ENCODE measurements at places on chromosomes 2 and 18.

- DNase-seq, result no peak
Observed at GRCh38 chr18:44638034-44638540, 42.6 kb upstream of the SETBP1 start.

DNA sequence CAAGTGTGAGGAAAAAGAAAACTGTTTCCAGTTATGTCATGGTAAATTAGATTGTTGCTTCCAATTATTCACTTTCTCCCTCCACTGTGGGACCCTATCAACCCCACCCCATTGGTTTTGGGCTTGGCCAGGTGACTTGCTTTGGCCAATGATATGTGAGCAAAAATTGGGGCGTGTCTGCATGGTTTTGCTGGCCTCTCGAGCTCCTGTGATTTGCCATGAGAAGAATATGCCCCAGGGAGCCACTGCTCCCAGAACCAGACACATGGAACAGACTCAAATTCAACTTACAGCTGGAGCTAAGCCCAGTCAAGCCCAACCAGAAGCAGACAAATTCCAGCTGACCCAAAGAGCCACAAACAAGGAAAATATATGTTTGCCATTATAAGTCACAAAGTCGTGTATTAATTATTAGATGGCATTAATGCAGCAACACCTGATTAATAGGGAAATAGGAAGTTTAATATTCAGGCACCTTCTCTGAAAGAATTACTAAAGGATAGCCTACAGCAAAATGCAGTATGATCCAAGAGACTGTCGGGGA is 248.9 kb downstream of the ANAPC1 start:
- peak; percentile 54 for DNase-seq

GRCh38 chr2:22894761-22895160 is 490.2 kb upstream of the KLHL29 start:
- no peak for DNase-seq

DNA sequence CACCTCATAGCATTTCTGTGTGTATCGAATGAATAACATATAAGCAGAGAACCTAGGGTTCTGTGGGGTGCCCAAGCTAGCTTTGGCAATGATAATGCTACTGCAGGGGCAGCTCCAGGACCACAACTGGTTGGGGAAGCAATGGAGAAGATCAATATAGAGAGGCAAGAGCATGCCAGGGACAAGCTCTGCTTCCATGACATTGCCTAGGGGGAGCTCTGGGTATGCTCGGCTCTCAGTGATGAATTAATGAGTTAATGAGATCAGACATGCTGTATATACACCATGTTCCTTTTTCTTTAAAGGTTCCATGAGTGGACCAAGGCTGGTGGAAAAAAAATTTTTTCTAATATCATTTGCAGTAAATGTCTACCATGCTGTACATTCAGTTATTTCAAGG is 618.4 kb downstream of the BCL11A start:
- DNase-seq, result no peak

DNA sequence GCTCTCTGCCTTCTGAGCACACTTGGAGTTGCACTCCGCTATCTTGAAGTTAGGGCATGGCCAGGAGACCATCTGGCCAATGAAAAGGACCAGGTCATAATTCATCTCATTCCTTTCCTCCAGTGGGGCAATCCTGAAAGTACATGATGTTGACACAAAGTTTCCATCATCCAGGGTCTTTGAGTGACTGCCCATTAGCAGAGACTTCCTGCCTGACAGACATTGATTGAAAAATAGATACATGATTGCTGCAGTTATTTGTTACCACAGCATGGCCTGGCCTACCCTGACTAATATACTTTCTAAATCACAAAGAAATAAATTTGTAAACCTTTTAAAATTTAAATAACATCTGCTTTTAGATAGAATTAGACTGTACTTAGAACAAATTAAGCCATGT is 50.0 kb upstream of the SCG2 start:
- DNase-seq, result no peak

DNA sequence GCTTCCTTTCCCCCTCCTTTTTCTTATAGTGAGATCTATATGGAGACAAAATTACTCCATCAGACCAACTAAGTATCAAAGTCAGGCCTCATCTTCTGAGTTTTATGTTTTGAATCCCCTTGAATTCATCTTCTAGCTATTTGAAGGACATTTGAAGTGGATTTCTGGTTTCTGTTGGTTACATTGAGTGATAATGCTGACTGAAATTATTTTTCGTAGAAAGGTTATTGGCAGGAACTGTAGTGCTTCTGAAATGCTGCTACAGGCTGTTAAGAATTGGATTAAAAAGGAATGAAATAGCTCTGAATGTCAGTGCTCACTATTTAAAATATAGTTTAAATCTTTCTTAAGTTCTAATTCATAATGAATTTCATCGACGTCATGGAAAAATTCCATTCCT is 361.0 kb upstream of the TMEFF2 start:
- no peak for DNase-seq

- DNase-seq, result no peak
Observed at GRCh38 chr18:77023102-77023782, 109.3 kb downstream of the MBP start.

- no peak for DNase-seq
Observed at GRCh38 chr2:39659765-39660611, 5.7 kb upstream of the TMEM178A start.

DNA sequence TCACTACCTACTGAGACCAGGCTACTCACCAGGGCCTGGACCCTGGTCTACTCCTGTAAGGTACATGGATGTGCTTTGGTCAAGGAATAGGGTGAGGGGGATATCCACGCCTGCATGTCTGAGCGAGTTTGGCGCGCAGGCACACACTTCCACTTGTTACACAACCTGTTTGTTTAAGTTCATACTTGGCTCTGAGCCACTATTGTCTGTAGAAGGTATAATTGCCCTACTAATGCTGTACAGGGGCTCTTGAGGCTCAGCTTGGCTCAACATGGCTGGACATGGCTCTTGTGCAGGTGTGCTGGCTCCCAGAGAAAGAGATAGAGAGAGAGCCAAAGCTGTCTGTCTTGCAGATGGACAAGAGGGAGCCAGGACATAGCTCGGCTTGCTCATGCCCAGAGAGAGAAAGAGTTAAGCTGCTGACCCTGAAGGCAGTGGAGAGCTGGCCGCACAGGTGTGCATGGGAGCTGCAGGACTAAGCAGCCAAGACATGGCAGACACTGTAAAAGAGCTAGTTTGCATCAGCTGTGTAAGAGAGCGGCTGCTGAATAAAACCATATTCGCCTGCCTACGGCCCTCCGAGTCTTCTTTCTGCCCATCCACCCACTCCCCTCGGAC is 35.2 kb downstream of the NPPC start:
- no peak for DNase-seq

GRCh38 chr18:35155398-35156117 is 85.3 kb upstream of the ZNF397 start:
- DNase-seq, result peak; percentile 24

- peak; percentile 92 for DNase-seq
Observed at GRCh38 chr2:195575879-195576401, 81.1 kb upstream of the SLC39A10 start.
